ENCODE measurements at places on chromosomes 3 and 15. TPM values are rescaled to one million over a fixed set of nuclear protein-coding genes. Genes with fewer than 3 reads are reported as not detected.

The TSEN2 gene
- 32.0 TPM for total RNA-seq

The NANOGP8 gene
- total RNA-seq, result 1.7 TPM

The SETD2 gene
- 22.2 TPM for total RNA-seq

The ZPLD1 gene
- not detected for total RNA-seq

The KNG1 gene
- total RNA-seq, result not detected

The ARPIN gene
- total RNA-seq, result 5.3 TPM

The PLS1 gene
- 5.2 TPM for total RNA-seq

The SV2B gene
- not detected for total RNA-seq

The SI gene
- not detected for total RNA-seq

The ZCWPW2 gene
- total RNA-seq, result 3.8 TPM

The FBXO40 gene
- not detected for total RNA-seq

The ARL13B gene
- total RNA-seq, result 21.6 TPM

The DUOXA1 gene
- total RNA-seq, result not detected

The CD86 gene
- total RNA-seq, result not detected

The GXYLT2 gene
- total RNA-seq, result 13.9 TPM

The RNF168 gene
- 13.6 TPM for total RNA-seq

The PLXND1 gene
- 54.7 TPM for total RNA-seq

The GOLIM4 gene
- total RNA-seq, result 15.7 TPM

The ZNF662 gene
- not detected for total RNA-seq

The MYZAP gene
- 0.06 TPM for total RNA-seq

The ACKR2 gene
- total RNA-seq, result not detected

The SLC7A14 gene
- 0.10 TPM for total RNA-seq

The PLA2G4E gene
- total RNA-seq, result not detected

The LEO1 gene
- total RNA-seq, result 32.9 TPM

The GNB5 gene
- total RNA-seq, result 37.1 TPM

The GATM gene
- total RNA-seq, result 26.7 TPM

The MAP3K13 gene
- total RNA-seq, result 2.0 TPM

The TMEM212 gene
- total RNA-seq, result not detected

The AADAC gene
- total RNA-seq, result not detected

The TMC3 gene
- total RNA-seq, result not detected

The DLG1 gene
- 35.0 TPM for total RNA-seq

Measured in G401 (cell line).